Stimulated activated CD4-positive, alpha-beta T cell treated with anti-CD3 and anti-CD28 coated beads, Interleukin-12 subunit alpha, Interleukin-12 subunit beta, amount 100 ng/mL, for 48 hours (primary cell): ENCODE measurements at places on chromosomes 6 and 20.

DNA sequence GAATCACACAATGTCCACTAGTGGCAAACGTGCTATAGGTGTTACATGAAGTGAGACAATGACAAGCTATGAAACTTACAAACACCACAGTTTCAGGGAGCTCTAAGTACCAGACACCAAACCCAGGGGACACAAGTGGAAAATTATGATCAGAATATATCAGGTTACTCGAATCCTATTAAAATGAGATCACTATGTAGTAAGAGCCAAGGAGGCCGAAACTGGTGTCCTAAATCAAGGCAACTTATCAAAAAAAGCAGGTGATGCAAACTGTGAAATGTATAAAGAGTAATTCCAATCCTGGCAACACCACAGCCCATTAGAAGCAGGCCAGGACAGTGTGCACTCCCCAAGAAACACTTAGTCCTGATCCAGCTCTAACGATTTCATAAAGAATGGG is 100.3 kb downstream of the ARHGAP18 start:
- no peak for DNase-seq

- DNase-seq: no peak
Observed at GRCh38 chr20:41478026-41478425, 111.4 kb upstream of the EMILIN3 start.

GRCh38 chr6:5624256-5624655 is 362.9 kb downstream of the FARS2 start:
- DNase-seq: no peak

DNA sequence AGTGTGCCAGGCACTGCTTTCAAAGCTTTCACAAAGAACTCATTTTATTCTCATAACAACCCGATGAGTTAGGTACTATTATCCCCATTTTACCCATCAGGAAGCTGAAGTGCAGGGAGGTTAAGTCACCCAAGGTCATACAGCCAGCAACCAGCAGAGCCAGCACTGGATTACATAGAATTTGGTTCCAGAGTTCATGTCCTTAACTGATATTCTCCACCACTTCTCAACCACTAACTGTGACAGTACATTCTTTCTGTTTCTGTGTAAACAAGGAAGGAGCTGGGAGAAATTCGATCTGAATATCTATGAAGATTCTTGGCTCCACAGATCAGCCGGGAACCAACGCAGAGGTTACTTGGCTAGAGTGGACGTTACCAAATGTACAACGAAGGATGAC is 98.0 kb downstream of the KIF16B start:
- no peak for DNase-seq

GRCh38 chr6:35370785-35371493 is 28.6 kb downstream of the PPARD start:
- no peak for DNase-seq

DNA sequence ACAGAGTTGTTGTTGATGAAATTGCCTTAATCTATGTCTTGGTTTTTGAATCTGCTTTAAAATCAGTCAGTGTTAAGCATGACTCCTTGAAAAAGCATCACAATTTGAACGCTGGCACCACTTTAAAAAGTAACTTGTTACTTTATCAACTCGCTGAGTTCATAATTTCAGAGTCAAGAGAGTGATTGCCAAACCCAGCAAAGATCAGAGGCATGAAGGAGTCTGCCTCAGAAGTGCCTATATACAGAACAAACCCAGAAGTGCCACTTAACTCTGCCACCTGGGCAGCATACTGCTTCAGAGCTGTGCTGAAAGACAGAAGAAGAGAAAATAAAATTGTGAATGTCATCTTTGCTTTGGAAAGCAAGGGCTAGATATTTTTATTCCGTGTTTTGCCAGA is 73.6 kb upstream of the HCRTR2 start:
- DNase-seq: no peak

DNA sequence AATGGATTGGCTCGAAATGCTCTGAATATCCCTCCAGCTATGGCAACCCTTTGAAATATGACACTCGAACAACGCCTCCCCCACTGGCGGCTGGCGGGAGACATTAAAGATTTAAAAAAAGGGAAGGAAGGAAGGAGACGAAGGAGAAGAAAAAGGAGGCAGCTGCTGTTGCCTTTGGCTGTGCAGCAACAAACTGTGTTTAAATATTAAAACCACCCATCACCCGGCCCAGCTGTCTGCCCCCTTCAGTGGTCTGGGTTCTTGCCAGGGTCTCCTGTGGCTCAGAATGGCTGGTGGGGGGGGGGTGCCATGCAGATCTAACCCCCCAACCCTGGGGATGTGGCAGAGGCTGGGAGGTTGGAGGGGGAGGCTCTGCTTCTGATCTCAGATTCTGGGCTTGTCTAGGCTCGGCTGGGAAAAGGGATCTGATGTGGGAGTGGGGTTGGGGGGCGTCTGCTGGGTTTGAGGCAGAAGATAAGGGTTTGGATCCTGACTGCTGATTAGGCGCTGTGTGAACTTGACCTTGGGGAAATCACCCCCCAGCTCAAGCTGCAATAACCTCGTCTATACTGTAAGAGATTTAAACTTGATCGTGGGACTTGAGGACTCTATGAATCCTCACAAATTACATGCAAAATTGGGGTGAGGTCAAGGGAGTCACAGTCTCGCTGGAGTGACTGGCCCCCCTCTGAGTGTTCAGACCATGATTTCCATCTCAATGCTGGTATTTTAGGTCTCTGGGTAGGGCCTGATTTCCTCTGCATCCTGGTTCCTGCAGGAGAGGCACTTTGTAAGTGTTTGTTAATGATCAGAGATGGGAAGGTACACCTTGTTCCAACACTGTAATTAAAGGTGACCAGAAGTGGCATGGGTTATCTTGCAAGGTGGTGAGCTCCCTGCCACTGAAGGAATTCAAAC is 40.3 kb upstream of the BLCAP start:
- no peak for DNase-seq

DNA sequence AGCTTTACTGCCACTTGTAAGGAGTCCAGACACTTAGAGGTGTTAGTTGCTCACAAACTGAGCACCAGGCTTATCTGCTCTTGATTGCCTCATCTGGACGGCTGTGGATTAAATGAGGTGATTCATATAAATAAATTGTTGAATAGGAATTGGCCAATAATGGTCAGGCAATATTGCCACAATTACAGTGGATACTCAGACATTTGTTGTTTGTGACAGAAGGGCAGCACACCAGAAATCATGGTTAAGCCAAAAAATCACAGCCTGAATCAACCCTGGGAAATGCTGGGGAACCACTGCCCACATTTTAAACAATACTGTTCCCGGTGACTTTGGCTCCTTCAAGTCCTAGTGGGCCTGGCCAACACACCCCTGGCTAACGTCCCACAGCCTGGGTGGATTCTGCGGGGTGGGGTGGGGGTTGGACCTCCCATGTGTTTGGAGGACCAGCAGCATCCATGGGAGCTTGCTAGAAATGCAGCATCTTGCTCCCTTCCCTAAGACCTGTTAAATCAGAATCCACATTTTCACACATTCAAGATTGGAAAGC is 29.5 kb upstream of the SPDEF start:
- no peak for DNase-seq

DNA sequence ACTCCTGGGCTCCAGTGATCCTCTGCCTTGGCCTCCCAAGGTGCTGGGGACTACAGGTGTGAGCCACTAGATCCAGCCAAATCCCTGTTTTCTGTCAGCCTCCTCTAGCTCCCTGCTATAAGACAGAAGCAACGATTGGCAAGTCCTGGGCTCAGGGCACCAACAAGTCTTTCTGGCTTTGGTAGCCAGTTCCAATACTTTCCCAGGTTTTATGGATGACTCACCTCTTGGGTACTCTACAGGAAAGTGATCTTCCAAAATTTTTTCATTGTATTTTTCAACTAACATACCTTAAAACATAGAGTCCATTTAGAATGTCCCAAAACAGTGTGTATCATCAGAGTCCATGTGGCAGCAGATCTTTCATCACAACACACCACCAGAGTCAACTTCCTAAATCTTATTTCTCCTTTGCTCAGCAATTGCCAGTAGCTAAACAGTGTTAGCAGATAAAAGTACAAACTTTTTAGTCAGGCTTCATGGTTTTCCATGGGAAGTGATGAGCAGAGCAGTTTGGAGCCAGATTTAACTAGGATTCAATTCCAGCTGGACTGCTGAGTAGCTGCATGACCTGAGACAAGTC is 13.3 kb downstream of the GABBR1 start:
- no peak for DNase-seq

- no peak for DNase-seq
Observed at GRCh38 chr20:31560746-31561598, 44.1 kb upstream of the ID1 start.

DNA sequence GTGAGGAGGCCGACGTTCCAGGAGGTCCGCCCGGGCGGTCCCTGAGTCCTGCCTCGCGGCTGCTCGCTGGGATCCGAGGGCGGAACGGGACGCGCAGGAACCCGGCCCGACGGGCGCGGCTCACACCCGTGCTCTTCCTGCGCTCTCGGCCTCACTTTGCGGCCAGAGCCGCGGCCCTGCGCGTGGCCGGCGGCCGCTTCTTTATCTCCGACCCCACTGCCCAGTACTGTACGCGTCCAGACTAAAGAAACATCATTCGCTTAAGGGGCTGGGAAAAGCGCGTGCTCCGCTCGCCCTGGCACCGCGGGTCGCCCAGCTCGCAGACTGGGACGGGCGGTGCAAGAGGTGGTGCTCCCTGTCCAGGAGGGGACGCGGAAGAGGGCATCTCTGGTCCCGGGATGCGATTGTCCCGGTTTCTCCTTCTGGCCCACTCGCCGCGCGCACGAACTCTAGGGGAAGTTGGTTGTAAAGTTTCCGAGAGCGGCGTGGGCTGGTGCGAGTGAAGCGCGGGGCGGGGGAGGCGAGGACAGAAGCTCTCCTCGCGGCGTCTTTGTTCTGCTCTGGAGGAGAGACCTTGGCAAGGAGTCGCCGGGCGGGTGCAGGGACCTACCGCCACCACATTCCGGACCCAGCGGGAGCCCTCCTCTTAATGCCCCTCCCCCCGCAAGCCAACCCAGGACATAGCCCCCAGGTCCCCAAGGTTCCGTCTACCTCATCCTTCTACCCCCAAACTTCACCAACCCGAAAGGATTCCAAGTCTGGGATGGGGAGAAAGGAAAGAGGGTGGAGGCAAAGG is 71.0 kb downstream of the SOX4 start:
- no peak for DNase-seq

- DNase-seq: no peak
Observed at GRCh38 chr6:53066077-53066417, 843 bp downstream of the FBXO9 start.

DNA sequence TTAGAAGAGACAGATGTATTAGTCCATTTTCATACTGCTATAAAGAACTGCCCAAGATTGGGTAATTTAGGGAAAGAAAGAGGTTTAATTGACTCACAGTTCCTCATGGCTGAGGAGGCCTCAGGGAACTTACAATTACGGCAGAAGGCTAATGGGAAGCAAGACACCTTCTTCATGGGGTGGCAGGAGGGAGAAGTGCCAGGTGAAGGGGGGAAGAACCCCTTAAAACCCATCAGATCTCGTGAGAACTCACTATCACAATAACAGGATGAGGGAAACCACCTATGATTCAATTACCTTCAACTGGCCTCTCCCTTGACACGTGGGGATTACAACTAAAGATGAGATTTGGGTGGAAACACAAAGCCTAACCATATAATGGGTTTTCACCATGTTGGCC is 28.9 kb upstream of the PNRC1 start:
- no peak for DNase-seq

DNA sequence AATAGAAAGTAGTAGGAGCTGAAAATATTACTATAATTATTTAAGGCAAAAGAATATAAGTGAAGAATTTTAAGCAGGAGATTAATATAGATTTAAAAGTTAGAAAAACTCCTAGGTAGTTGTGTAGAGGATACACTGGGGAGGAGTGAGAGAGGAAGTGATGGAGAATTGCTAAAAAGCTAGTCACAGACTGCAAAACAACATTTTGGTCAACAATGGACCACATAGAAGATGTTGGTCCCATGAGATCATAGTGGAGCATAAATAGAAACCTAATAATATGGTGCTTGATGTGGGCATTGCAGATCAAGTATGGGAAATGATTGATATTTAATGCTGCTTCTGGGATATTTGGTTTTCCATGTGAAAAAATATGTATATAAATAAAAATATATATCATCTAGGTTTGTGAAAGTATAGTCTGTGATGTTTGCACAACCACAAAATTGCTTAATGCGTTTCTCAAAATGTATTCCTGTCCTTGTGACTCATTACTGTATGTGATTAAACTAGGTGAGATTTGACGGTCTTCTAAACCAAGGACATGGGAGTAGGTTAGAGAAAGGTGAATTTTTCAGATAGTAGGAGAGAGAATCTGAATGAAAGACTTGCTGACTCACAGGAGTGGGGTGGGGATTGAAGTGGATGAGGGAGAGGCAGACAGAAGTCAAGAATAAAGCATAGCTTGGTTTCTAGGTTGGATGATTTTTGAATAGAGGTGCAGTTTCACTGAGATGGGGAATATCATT is 174.0 kb downstream of the BCKDHB start:
- no peak for DNase-seq

GRCh38 chr6:101226677-101227135 is 166.8 kb upstream of the GRIK2 start:
- no peak for DNase-seq

DNA sequence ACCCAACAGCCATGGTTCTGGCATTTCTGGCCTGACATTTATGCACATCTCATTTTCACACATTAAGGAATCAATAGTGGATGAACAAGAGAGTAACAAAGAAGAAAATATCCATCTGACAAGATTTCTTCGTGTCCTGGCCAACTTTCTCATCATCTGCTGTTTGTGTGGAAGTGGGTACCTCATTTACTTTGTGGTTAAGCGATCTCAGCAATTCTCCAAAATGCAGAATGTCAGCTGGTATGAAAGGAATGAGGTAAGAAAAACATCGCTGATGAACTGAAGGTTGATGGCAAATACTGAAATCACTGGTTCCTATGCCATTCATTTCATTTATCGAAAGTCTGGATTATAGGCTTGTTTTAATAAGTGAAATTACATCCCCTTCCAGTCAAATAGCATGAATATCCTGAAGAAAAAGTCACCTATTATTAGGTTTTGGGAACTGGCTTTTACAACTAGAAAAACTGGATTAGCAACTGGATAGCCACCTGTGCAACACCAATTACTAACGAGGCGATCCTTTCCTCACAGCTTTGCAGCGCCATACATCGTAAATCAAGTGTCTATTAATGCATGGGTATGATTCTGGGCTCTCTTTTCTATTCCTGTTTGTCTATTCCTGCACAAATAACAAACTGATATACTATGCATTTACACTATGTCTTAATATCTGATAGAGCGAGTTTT is 50.2 kb upstream of the NOP56 start:
- no peak for DNase-seq

DNA sequence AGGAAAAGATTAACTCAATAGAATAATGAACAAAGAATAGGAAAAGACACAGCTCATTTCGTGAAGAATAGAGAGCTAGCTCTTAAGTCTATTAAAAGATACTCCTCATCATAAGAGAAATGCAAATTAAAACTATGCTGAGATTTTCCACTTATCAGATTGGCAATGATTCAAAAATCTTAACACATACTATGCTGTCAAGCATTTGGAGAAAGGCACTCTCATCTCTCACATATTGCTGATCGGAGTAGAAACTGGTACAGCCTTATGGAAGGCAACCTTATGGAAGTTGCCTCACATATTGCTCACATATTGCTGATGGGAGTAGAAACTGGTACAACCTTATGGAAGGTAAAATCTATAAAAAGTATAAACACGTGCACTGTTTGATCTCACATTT is 21.4 kb upstream of the PLAGL1 start:
- DNase-seq: no peak

GRCh38 chr6:156189195-156189594 is 588.0 kb upstream of the ARID1B start:
- DNase-seq: no peak

GRCh38 chr6:132062626-132063025 is 111.5 kb upstream of the CCN2 start:
- DNase-seq: no peak
